ENCODE measurements at places on chromosomes 13 and 19. TPM values are rescaled to one million over a fixed set of nuclear protein-coding genes. Genes with fewer than 3 reads are reported as not detected.

The PNMA8A gene
- total RNA-seq, result 2.5 TPM

The FAAP24 gene
- 7.3 TPM for total RNA-seq

The URAD gene
- not detected for total RNA-seq

The CYP2F1 gene
- 4.1 TPM for total RNA-seq

DNA sequence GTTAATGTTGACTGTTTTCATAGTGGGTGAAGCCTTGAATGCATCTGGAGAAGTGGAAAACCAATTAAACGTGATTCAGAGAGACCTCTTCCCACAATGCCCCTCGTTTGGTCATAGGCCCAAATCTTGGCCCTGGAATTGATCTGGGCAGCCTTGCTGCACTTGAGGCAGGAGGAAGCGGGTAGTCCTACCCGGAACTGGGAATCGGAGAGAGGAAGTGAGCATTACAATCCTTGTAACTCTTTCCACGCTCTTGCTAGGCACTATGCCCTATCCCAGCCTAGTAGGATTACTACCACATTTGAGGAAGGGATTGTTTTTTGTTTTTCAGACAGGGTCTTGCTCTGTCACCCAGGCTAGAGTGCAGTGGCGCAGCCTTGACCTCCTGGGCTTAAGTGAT is 3.6 kb downstream of the KCNK6 start:
- no peak overlapping the region for H3K4me3 ChIP-seq
- no peaks in the 10 kb centered on the region for H3K27me3 ChIP-seq
- no peak for DNase-seq
- H3K4me1 ChIP-seq, result peaks cover 43% of the 10 kb centered on the region
- peak overlapping the region; percentile 90 for H3K27ac ChIP-seq

DNA sequence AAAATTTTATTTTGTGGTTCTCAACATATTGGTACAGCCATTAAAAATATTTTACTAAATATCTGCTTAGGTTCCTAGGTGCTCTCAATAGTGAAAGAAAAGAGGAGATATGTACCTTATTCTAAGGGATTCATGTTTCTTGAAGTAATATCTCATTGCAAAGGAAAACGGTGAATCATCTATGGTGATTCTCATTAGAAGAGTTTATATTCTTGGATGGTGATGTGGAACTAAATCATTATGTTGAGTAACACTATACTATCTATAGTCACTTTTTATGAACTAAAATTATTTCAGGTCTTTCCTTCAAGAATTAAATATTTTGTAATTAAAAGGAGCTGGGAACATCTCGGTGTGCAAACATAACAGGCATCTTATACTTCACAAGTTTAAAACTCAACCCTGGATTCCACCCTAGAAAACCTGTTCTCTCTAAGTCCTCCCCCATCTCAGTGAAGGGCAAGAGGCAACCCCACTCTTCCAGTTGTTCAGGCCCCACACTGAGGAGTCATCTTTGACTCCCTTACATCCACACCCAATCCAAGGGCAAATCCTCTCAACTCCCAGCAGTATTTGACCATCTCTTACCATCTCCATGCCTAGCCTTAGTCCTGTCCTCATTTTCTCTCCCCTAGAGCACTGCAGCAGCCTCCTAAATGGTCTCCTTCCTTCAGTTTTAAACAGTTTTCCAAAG is 140.1 kb downstream of the RGCC start:
- peaks cover 10% of the 10 kb centered on the region for H3K4me1 ChIP-seq
- no peaks in the 10 kb centered on the region for H3K36me3 ChIP-seq
- H3K27ac ChIP-seq, result peak overlapping the region; percentile 69
- no peaks in the 10 kb centered on the region for H3K27me3 ChIP-seq
- DNase-seq, result no peak

DNA sequence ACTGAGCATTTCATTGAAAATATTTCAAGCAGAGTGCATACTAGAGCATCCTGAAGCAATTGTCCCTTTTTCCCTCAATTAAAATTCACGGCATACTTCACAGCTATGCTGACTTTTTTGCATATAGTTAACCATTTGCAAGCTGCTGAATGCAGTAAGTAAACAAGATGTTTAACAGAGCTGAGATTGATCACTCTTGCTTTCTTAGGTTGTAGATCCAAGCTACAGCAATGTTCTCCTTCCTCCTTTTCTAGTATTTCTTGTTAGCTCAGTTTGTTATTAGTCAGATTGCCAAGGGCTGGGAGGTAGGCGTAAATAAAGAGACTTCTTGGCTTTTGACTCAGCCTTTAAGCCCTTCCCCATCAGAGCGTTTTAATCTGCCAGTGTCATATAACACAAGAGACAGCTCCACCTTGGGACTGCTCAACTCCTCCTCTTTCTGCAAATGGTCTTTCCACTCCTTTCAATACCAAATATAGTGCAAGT is at the start of gene SLITRK6:
Gene SLITRK6 (minus strand): TSS at position 323 of the 486 bp plus-strand sequence. CDS start 2,911 bp downstream, outside the sequence.
- no peak within 1 kb of the TSS for H3K4me3 ChIP-seq
- no peak within 1 kb of the TSS for H3K27ac ChIP-seq
- H3K4me1 ChIP-seq, result no peaks in the 10 kb centered on the region
- no peaks in the 10 kb centered on the region for H3K36me3 ChIP-seq

DNA sequence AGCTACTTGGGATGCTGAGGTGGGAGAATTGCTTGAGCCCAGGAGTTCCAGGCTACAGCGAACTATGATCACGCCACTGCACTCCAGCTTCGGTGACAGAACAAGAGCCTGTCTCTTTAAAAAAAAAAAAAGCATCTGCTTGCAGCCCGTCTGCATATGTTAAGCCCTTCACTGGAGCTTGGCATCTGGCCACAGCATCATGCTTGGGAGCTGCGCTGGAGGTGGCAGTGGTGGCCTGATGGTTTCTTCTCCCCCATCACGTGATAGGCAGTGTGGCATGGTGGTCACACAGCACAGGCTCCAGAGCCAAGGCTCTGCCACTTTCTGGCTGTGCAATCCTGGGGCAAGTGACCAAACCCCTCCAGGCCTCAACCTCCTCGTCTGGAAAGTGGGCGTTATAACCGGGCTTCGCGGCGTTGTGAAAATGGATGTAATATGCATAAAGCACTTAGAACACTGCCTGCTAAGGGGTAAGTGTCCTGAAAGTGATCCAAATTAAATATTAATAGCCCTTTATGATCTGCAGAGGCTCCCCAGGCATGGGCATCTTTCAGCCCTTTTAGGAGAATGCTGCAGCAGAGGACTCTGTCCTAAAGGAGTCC is 24.4 kb downstream of the MARK4 start:
- H3K36me3 ChIP-seq, result peaks cover 15% of the 10 kb centered on the region
- H3K4me3 ChIP-seq, result no peak overlapping the region
- no peaks in the 10 kb centered on the region for H3K4me1 ChIP-seq
- no peak overlapping the region for H3K27ac ChIP-seq
- DNase-seq, result no peak

- no peaks in the 10 kb centered on the region for H3K27me3 ChIP-seq
- no peak overlapping the region for H3K27ac ChIP-seq
- no peaks in the 10 kb centered on the region for H3K4me1 ChIP-seq
- no peak for DNase-seq
Measured at GRCh38 chr13:34765446-34766180, 176.5 kb upstream of the NBEA start.

DNA sequence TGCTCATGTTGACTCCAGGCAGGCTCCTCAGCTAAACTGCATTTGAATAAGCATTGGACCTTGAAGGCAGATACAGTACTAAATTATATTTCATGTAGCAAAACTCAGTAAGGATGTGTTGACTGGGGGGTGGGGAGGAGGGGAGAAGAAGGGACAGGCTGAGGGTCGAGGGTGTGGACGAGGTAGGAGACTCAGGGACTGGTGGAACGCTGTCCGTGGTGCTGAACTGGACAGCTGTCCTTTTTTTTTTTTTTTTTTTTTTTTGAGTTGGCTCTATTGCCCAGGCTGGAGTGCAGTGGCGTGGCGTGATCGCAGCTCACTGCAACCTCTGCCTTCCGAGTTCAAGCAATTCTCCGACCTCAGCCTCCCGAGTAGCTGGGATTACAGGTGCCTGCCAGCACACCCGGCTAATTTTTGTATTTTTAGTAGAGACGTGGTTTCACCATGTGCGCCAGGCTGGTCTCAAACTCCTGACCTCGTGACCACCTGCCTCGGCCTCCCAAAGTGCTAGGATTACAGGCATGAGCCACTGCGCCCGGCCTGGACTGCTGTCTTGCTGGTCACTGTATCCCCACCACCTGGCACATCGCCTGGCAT is 33.2 kb upstream of the CASP14 start:
- no peak overlapping the region for H3K4me3 ChIP-seq
- H3K4me1 ChIP-seq, result no peaks in the 10 kb centered on the region
- H3K27ac ChIP-seq, result no peak overlapping the region
- peaks cover 3% of the 10 kb centered on the region for H3K27me3 ChIP-seq
- no peak for DNase-seq

DNA sequence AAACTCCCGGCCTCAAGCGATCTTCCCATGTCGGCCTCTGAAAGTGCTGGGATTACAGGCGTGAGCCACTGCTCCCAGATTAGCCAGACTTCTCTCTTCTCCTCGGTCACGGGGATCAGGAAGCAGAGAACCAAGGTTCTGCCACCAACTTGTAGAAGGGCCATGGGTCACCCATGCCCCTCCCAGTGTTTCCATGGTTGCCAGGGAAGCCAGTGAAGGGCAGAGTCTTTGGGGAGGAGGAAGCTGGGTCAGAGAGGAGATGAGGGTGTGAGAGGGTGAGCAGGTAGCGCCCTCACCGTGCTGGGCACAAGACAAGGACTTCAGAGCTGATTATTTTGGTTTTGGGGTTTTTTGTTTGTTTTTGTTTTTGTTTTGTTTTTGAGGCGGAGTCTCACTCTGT is 77.1 kb downstream of the GNG7 start:
- H3K4me1 ChIP-seq, result peaks cover 32% of the 10 kb centered on the region
- no peak for DNase-seq
- no peaks in the 10 kb centered on the region for H3K36me3 ChIP-seq
- H3K27me3 ChIP-seq, result no peaks in the 10 kb centered on the region

GRCh38 chr19:49057636-49058234 is at the start of gene CGB7:
TSS of gene CGB7 (minus strand) at chr19:49057749. CDS start at chr19:49055375, 2,374 bp downstream.
- peak within 1 kb of the TSS; percentile 53 for H3K4me3 ChIP-seq
- no peak within 1 kb of the TSS for H3K27ac ChIP-seq
- peak; percentile 70 for DNase-seq
- peaks cover 19% of the 10 kb centered on the region for H3K4me1 ChIP-seq
- H3K27me3 ChIP-seq, result peaks cover 7% of the 10 kb centered on the region

GRCh38 chr19:2507109-2507508 is 31.2 kb downstream of the GADD45B start:
- no peaks in the 10 kb centered on the region for H3K36me3 ChIP-seq

GRCh38 chr13:82747291-82747690 is 1135.0 kb downstream of the SLITRK1 start:
- H3K27me3 ChIP-seq, result no peaks in the 10 kb centered on the region
- H3K27ac ChIP-seq, result no peak overlapping the region
- no peak for DNase-seq
- H3K36me3 ChIP-seq, result no peaks in the 10 kb centered on the region
- no peak overlapping the region for H3K4me3 ChIP-seq

DNA sequence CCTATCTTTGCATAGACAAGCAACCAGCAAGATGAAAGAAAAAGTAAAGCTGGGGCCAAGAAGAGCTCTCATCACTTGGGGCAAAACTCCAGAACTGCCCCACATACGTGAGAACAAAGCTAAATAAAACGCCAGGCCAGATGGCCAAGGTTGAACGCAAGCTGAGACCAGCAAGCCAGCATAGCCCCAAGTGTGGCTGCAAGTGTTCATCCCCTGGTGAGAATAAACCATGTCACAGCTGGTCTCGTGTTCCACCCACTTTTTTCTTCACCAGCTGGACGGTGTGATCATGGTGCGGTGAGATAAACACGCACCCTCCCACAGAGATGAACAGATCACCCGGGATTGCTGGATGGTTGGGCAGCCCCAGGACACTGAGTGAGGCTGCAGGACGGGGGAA is 109.6 kb upstream of the CACNA1A start:
- H3K36me3 ChIP-seq, result no peaks in the 10 kb centered on the region
- no peak overlapping the region for H3K4me3 ChIP-seq
- no peaks in the 10 kb centered on the region for H3K4me1 ChIP-seq
- H3K27me3 ChIP-seq, result no peaks in the 10 kb centered on the region
- no peak for DNase-seq

DNA sequence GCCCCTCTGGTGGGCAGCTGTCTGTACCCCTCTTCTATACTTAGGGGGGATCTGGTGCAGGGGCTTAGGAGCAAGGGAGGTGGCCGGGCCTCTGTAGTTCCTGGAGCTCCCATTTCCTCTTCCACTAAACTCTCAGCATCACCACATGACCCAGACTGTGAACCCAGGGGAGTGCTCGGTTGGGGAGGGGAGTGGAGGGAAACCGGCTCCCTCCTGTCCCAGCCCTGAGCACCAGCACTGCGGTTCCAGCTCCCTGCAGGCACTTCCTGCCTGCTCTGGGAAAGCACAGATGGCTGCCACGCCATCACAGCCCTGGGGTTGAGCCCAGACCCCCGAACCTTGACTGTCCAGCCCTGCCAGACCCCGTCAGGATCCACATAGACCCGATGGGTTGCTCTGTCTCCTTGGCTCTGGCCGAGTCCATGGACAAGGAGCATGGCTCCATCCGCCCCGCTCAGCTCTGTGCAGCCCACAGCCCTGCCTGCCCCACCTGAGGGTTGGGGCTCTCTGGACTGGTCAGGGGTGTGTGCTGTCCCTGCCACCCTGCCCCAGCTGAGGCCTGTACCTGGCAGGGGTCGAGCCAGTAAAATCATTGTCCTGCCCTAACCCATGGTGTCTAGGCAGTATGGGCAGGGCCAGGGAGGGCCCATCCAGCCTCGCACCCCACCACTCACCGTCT is 36.0 kb upstream of the SLC7A10 start:
- no peaks in the 10 kb centered on the region for H3K27me3 ChIP-seq
- peaks cover 15% of the 10 kb centered on the region for H3K4me1 ChIP-seq
- no peak overlapping the region for H3K4me3 ChIP-seq
- peak overlapping the region; percentile 69 for H3K27ac ChIP-seq
- H3K36me3 ChIP-seq, result no peaks in the 10 kb centered on the region

DNA sequence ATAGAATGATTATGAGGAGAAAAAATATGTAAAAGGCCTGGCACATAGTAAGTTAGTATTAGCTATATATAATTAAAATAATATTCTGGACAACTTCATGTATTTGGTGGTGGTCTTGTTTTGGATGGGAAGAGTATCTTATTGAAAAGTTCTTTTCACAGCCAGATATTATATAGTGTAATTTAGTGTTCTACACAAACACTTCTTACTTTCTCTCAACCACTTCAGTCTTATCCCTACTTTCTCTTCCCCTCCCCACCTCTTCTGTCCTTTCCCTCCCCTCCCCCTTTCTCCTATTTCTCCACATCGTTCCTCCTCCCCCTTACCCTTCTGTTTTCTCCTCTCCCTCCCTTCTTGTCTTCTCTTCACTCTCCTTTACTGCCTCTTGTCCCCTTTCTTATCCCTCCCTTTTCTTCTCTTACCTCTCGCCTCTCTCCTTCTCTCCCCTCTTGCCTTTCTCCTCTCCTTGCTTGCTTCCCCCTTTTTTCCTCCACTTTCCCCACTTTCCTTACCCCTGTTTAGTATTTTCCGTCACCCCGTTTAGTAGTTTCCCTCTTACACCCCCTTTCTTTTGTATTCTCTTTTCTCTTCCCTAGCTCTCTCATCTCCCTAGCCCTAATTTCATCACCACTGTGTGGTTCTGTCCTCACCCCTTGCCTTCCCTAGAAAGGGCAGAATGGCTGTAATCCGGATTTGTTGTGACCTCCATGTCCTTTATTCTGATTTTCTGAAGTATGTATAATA is 107.2 kb upstream of the MLNR start:
- DNase-seq, result no peak
- peaks cover 8% of the 10 kb centered on the region for H3K36me3 ChIP-seq
- H3K4me3 ChIP-seq, result no peak overlapping the region
- no peaks in the 10 kb centered on the region for H3K27me3 ChIP-seq
- H3K4me1 ChIP-seq, result peaks cover 32% of the 10 kb centered on the region

- no peaks in the 10 kb centered on the region for H3K4me1 ChIP-seq
- H3K27me3 ChIP-seq, result no peaks in the 10 kb centered on the region
- H3K4me3 ChIP-seq, result no peak overlapping the region
Measured at GRCh38 chr19:19296953-19297689, 23.2 kb downstream of the SUGP1 start.

- H3K36me3 ChIP-seq, result no peaks in the 10 kb centered on the region
- no peak overlapping the region for H3K4me3 ChIP-seq
- peaks cover 6% of the 10 kb centered on the region for H3K4me1 ChIP-seq
Measured at GRCh38 chr13:97430296-97430695, 3.7 kb upstream of the RAP2A start.
